ENCODE measurements at places on chromosomes 1 and 21.

DNA sequence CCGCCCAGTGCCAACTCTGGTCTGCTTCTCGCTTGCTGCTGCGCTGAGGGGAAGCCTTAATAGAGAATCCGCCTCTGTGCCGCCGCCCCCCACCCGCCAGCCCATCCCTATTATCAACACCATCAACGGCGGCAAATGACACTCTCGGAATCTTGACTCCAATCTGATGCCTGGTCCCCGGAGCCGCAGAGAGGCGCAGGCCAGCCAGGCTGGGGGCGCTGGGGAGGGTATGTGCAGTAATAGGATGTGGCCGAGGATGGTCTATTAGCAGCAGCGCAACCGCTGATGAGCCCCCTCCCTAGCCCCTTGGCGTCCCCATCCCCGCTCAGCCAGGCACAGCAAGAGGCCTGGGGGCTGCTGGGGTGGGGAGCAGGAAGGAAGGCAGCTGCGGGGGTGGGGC, 15.1 kb upstream of the DMBX1 start:
- DNase-seq = no peak

DNA sequence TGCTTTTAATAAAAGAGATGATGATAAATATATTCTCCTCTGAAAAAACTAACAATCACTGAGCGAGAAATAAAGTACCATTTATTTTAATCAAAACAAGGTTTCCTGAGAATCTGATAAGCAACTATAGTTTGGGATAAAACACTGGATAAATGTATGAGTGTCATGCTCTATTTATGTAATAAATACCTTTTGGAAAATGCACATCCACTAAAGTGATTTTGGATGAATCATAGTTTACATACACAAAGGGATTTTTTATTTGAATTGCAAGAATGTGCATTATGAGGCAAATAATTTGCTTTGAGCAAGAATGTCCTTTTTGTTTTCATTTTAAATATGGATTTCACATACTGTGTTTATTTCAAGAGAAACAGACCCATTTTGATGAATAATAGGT, 1483.5 kb downstream of the MRPL39 start:
- DNase-seq = no peak

- DNase-seq = no peak
These were observed 27.5 kb downstream of the LRRC8C start for GRCh38 chr1:89660224-89661061.

- DNase-seq = no peak
These were observed 1.7 kb upstream of the KRTAP11-1 start for GRCh38 chr21:30882866-30883597.

GRCh38 chr1:228687587-228687986, 47.7 kb upstream of the RHOU start:
- no peak for DNase-seq

- DNase-seq = no peak
These were observed 115.5 kb downstream of the NMNAT2 start for GRCh38 chr1:183302452-183303322.

- no peak for DNase-seq
These were observed 88.9 kb upstream of the WLS start for GRCh38 chr1:68321084-68321685.

GRCh38 chr1:247175458-247175857, 3.6 kb upstream of the ZNF124 start:
- DNase-seq = no peak

DNA sequence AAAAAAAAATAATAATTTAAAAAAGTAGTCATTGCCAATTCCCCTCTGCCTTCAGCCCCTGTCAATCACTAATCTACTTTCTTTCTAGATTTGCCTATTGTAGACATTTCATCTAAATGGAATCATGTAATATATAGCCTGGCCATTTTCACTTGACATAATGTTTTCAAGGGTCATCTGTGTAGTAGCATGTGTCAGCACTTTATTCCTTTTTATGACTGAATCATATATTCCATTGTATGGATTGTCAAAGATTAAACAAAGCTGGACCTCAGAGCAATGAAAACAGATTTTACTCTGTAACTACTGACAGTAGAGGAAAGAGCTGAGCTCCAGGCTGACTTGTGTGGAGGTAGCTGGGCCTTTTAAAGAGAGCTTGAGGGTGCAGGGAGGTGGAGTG, 15.9 kb downstream of the VPS13D start:
- DNase-seq = no peak

GRCh38 chr1:7256526-7256925, 471.3 kb downstream of the CAMTA1 start:
- DNase-seq = no peak

DNA sequence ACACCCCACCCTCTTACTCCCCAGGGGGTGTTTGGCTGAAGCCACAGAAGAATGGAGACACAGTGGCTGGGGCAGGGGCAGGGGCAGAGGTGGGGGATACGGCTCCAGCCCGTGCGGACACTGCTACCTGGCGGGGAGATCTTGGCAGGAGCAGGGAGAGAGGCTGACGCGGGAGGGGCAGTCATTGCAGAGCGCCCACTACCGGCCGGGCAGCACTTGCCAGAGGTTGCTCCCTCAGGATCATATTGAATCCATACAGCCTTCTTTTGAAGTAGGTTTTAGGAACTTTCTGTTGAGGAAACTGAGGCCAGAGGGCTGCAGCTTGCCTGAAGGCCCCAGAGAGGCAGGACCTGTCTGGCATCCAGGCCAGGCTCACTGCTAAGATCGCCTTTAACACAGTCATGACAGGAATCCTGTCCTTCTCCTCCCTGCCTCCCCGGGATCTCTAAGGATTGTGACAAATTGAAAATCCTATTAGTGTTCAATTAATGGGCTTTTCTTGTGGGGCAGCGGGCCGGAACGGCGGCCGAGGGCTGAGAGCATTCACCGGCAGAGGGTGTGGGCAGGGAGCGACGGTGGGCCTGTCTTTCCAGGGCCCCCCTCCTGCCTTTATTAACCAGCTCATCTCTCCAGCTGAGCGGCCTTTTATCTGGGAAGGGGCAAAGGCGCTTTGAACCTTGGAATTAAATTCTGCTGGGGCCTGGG, 65.5 kb upstream of the WNT4 start:
- no peak for DNase-seq

GRCh38 chr1:147349533-147349932, 107.0 kb downstream of the CHD1L start:
- no peak for DNase-seq

- DNase-seq = peak; percentile 57
These were observed 832 bp downstream of the HCN3 start for GRCh38 chr1:155277902-155278688.

GRCh38 chr1:117565745-117566455, 39.9 kb upstream of the TENT5C start:
- no peak for DNase-seq

- no peak for DNase-seq
These were observed 12.6 kb upstream of the RHBG start for GRCh38 chr1:156356262-156356874.

DNA sequence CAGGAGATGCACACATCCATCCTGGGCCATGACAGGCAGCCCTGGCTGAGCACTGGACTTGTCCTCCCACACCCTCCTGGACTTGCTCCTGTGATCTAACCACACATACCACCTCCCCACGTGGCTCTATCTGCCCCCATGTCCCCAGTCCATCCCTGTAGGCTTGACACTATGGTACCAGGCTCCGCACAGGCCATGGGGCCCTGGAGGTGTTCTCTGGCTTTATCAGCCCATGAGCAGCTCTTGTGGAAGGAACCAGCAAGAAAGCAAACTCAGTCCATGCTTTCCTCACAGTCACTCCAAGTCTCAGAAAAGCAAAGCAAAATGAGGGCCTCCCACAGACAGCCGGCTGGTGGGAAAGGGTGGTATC, 61.6 kb downstream of the CD46 start:
- no peak for DNase-seq

DNA sequence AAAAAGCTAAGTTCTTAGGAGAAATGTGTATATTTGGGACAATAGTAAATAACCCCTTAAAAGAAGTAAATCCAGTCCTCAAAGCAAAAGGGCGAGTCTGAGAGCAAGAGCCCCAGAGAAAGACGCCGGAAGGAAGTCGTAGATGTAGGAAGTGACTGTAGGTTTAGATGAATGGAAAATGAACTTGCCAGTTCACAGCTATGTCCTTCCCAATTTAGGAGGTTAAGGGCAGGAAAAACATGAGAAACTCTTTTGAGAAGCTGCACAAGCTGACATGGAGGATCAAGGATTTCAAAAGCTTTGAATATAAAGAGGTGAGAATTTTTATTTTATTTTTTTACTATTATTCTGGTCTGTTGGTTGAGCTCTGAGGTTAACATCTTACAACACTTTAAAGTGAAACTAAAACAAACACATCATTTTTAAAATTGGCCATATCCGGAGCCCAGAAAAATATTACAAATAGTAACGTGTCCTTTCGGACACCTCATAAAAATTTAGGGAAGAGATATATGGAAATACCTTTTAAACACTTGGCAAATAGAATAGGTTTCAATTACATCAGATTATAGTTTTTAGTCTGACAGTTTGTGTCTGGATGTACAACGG, 1178.6 kb downstream of the MRPL39 start:
- peak; percentile 4 for DNase-seq

DNA sequence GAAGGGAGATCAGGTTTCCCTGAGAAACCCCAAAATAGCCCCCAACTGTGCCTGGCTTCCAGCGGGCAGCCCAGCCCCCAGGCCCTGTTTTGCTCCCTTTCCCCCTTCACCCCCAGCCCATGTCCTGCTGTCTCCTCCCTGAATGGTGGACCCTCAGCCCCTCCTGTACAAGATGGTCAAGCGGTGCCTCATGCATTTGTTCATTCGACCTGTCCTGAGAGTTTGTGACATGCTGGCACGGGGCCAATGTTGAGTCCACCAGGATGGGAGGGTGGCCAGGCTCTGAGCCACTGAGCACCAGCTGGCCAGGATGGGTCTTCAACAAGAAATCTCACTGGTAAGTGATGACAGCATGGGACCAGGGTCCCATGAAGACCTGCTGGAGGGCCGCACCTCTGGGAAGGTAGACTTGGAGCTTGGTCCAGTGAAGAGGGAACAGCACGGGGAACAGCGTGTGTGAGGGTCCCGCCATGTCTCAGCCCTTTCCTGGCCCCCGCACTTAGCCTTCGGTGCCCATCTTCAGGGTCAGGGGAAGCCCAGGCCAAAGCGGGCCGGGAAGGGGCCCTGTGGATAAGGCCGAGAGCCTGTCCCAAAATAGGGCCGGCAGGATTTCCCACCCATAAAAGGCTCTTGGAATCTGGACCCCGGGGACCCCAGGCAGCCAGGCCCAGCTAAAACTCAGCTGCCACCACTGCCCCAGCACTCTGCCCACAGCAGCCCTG, at the start of gene CALML6:
CALML6 (plus strand) TSS at position 290 of the 722 bp plus-strand sequence; CDS start at position 311, 21 bp downstream.
- no peak for DNase-seq

GRCh38 chr21:38984568-38984967, 178.8 kb downstream of the ETS2 start:
- DNase-seq = no peak

GRCh38 chr1:52157582-52157981, 15.7 kb downstream of the ZFYVE9 start:
- DNase-seq = no peak

GRCh38 chr1:32291145-32291707, 657 bp upstream of the HDAC1 start:
- no peak for DNase-seq

- no peak for DNase-seq
These were observed 37.5 kb downstream of the EDN2 start for GRCh38 chr1:41446851-41447610.

GRCh38 chr1:201779351-201779880, 49.5 kb upstream of the IPO9 start:
- DNase-seq = no peak

- no peak for DNase-seq
These were observed 160.1 kb upstream of the COL6A1 start for GRCh38 chr21:45821315-45821962.

DNA sequence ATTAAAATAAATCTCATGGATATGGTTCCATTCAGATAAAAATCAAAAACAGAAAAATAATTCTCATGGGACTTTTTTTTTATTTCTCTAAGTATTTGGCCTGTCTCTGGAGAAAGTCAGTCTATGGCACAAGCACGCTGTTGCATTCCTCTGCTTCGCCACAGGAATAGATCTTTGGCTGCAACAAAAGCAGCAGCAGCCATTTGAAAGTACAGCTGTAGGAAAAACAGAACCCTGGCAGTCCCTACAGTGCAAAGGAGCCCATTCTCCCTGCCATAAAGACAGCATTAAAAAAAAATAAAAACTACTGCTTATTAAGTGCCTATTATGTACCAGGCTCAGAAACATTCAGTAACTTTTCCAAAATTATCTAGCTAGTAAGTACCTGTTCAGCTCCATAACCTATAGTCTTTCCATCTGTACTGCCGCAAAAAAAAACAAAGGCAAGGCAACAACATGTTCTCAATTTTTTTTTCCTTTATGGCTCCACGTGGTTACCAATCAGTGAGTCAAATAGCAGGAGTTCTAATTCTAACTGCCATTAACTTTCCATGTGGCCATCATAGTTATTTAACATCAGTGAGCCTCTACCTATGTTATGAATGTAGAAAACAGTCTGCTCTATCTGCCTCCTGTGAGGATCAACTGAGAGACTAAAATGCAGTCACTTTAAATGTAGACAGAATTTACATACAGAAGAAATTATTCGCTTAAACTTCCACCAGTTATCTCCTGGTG, 22.7 kb downstream of the SLC35D1 start:
- DNase-seq = no peak

GRCh38 chr1:63618011-63618410, 24.8 kb downstream of the PGM1 start:
- no peak for DNase-seq

- DNase-seq = no peak
These were observed 148.7 kb downstream of the ZNF326 start for GRCh38 chr1:90143591-90143990.

- no peak for DNase-seq
These were observed 7.1 kb downstream of the RHBG start for GRCh38 chr1:156376146-156376545.

DNA sequence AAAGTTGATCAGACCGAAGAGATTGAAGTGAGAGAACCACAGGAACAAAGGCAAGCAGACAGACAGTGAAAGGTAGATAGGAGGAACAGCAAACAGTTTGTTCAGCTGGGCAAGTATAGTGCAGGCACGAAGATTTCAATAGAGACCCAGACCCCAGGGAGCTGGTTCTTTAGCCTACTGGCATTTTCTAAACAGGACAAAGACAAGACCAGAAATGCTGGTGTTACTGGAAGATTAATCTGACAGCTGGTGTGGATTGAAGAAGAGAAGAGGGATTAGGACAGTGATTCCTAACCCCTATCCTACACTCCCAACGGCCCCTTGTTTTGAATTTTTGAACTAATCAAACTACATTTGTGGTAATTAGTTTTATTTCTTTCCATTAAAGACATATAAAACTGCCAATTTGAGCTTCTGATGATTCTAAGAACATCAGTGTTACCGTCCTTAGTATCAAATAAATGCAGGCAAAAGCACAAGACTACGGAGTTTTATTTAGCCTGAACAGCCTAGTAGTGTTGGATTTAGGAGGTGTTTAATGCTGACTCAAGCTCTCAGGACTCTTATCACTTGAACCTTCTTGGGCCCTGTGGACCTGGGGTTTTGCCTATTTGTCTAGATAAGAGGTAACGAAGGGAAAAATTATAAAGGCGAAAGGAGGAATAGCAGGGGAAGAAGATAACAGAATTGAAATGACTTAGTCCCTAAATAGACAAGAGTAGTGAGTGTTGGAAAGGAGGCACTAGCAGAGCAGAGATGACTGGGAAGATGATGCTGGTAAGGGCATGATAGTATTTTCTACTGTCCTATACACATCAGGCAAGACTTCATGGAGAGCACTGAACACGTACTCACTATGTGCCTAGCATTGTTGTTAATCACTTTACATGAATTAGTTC, 2.0 kb downstream of the NPL start:
- no peak for DNase-seq

Measured in CD4-positive, alpha-beta T cell treated with Interleukin-6 at 100 ng/mL for 8 hours (primary cell).